ENCODE measurements at places on chromosomes 1 and 21.

- DNase-seq = no peak
These were observed 18.3 kb upstream of the SHCBP1L start for GRCh38 chr1:182971219-182971618.

DNA sequence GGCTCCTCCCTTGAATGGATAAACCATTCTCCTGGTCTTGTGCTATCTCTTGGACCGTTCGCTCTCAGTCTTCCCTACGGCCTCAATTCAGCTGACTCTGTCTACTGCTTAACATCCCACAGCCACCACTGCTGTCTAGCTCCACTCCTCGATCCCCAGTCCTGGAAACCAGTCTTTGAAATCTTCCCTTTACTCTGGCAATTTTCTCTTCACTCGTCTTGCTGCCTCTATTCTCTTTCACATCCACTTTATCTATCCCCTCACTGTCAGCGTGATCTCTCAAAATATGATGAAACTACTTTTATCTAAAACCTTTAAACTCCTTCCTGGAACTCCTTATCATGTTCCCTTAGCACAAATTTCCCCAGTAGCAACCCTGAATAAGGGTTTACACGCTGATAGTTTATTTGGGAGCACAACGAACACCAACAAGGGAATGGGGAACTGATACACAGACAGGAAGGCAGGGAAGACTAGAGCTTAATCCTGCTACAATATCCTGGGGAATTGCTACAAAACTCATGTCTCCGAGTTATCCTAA, 131.6 kb upstream of the SAMSN1 start:
- DNase-seq = no peak

DNA sequence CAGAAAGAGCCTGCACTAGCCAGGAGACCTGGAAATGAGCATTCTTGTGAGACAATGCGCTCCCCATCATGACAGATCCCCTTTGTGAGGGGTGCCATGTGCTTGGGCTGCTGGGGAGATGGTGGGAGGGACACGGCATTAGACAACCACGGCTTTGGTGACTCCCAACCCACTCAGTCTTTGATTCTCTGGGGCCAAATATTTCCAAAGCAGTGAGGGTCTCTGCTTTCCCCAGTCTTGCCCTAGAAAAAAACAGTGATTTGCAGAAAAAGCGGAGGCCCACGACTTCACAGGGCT, 10.2 kb downstream of the SLC45A3 start:
- DNase-seq = no peak

GRCh38 chr1:198660341-198661261, 21.8 kb downstream of the PTPRC start:
- DNase-seq = no peak

DNA sequence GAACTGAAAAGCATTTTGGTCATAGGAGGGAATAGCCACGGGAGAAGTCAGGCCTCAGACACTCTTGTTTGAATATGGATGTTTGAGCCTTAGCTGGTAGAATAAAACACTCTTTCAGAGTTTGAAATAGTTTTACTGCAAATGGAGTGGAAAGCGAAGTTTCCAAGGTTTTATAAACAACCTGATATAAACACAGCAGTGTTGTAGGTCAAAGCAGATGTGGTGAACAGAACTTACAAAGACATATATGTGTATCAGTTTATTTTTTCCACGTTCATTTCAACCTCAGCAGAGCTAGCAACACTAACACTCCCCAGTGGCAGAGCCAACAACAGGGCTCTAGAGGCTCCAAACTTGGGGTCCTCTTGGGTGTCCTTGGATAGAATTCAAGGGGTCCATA, 89.9 kb downstream of the WLS start:
- DNase-seq = peak; percentile 11

GRCh38 chr1:185426848-185427247, 109.8 kb upstream of the IVNS1ABP start:
- no peak for DNase-seq

DNA sequence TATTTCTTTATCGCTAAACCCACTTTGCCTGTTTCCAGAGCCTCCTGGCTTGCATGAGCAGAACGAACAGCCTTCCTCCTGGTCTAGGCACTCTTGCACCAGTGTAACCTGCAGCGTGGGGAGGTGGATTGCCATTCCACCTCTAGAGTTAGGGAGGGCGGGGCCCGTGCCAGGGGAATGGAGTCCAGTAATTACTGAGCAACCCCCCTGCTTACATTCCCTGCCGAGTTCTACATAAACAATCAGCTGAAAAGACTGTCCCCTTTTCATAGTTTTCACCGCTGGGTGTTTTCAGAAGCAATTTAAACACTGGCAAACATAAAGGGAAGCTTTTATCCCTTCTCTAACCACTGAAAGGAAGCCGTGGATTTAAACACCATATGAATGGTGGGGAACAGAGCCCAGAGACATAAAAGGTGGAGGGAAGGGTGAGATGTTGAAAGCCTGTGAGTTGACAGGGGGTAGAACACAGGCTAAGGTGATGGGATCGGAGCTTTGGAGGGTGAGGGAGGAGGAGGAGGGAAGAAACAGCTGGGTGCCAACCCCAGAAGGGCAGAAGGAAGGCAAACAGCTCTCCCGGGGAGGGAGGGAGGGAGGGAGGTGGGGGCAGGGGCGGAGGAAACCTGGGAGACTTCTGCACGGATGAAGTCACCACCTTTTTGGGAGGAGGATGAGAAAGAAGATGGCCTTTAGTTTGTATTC, 68.0 kb upstream of the WDR26 start:
- peak; percentile 15 for DNase-seq

GRCh38 chr21:43736224-43736883, 17.4 kb downstream of the PDXK start:
- peak; percentile 62 for DNase-seq

GRCh38 chr21:44844256-44844655, 26.4 kb upstream of the SUMO3 start:
- DNase-seq = no peak

DNA sequence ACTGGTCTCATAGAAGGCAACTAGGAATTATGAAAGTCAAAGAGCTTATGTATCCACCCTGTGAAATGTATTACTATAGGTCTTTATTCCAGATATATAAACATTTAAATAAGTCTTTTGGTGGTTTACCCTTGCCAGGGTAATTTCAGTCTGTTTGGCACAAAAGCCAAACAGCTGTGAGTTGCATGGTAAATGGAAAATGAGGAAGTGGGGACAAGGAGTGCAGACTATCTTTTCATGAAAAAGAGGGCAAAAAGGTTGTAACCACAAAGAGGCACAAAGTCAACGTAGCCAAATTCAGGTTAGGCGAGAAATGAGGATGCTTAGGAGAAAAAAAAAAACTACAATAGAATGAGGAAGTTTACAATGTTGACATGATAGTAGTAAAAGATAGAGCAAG, 492.3 kb upstream of the PRMT6 start:
- no peak for DNase-seq

DNA sequence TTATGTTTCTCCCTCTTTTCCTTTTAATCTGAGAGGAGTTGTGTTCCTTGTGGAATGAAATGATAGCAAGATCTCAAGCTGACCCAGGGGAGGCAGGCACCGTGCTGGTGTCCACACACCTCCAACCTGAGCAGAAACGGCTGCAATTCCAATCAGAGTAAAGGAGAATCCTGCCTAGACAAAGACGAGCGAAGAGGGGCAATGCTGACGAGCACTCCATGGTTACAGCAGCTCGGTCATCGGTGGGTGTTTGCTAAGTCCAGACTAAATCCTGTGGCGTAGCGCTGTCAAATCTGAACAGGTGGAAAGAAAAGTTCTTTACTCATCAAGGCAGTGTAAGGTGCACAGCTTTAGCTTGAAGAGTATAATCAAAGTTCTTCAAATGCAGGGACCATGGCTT, 74.8 kb downstream of the PLD5 start:
- no peak for DNase-seq

DNA sequence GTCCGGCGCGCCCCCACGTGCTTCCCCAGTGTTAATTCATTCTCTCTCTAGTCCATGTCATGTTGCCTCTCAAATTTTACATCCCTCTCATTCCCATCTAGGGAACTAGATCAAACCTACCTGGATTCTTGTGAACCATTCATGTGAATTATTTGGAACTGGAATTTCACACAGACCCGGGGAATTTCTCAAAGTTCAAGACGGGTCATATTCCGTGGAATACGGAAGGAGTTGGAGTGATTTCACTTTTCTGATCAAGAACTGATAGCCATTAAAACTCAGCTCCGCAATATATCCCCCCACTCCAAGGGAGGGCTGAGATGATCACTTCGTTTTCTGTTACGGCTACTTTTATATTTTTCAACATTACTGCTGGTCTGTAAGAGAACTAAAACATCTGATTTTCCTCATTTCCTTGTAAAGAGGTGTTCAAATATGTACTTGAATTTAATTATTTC, 1.0 kb upstream of the ENO1 start:
- DNase-seq = no peak

DNA sequence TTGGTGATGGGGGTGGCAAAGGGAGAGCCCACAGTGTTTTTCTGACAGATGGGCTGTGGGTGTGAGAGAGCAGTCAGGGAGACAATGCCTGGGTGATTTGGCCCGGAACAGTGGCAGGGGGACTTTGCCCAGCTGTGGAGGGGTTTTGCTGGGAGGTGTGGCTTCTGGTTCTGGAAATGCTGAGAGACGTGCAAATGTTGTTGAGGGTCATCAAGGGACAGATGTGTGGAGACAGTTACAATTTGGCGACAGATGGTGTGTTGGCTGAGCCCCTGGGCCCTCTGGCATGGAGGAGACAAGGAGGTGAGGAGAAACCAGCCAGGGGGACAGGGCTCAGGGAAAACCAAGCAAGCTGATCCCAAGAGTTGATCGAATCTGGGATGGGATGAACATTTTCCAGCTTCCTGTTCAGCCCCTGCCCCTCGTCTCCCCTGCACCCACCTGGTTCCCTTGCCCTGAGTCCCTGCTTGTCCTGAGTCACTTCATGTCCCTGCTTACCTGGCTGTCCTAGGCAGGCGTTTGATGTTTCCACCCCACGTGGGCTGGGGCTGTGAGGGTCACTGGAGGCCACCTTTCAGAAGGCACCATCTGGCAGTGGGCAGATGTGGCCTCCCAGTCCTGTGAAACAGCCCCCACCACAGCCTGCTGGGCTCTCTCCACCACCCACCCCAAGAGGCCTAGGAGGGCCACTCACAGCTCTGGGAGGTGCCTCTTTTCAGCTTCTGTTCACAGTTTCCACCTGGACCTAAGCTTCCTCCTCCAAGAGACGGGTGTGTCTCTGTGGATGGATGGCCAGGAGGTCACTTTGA, 15.8 kb upstream of the ZNF678 start:
- no peak for DNase-seq

DNA sequence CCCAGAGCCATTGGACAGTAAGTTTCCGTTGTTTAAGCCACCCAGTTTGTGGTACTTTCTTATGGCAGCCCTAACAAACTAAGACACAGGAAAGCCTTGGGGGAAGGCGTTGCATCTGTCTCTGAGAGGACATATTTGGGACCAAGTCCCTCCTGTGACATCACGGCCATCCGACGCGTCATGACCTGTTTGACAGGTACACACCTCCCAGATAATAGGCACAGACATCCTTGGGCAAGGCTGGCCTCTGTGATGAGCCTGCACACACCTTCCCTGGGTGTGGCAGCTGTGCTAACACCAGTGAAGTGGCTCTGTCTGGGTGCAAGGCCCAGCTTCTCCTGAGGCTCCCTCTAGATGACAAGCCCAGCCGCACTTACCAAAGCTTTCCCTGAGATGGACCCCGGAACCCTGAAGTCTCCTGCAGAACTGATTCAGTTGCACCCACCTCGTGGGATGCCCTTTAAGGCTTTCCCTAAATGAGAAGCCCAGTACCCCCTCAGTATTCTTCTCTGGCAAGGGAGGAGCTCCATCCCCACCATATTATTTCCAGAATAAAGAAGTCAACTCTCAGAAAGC, 136.5 kb downstream of the ZSCAN20 start:
- DNase-seq = no peak

DNA sequence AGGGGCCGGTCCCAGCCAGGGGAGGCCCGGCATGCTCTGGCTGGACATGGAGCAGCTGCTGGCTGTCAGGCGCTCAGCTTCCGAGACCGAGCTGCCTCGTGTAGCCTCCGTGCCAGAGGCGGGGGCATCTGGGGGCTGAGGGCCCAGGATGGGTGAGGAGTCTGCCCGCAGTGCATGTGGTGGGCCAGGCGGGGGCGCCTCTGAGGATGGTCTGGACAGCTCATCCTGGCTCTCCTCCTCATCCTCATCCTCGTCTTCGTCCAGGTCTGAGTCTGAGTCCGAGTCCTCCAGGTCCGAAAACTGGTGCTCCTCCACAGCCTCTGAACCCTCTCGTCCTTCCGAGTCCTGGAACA, 28.9 kb upstream of the EDN2 start:
- DNase-seq = no peak

- DNase-seq = peak; percentile 55
These were observed 57.4 kb upstream of the ADAMTS5 start for GRCh38 chr21:27024301-27024700.

- DNase-seq = no peak
These were observed 33.6 kb upstream of the RAP1GAP start for GRCh38 chr1:21702780-21703179.

DNA sequence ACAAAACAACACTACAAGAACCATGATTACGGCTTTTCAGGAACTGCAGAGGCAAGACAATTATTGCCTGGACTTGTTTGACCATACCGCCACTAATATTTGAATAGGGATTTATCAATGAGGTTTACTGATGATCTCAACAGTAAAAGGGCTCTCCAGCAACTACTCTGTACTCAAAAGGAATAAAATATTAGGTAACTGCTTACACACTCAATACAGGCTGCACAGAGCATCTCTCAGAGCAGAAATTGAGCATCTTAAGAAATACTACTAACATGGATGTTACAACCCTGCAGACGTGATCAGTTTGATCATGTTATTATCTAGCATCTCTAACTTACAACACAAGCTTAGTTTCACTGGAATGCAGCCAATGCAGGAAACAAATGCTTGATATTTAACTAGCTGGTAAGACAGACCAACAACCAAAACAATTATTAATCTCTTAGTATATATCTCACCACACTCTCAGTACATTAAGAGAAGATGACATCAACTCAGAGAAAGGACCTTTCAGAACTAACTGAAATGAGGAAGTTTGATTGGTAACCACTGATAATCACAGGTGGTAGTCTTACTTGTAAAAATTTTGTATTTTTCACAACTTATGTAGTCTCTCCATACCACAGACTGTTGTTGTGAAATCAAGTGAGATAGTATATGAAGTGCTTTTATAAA, 52.2 kb downstream of the PUM1 start:
- no peak for DNase-seq

Measured in fibroblast of lung (primary cell).